Stimulated activated CD8-positive, alpha-beta memory T cell treated with anti-CD3 and anti-CD28 coated beads, Interleukin-4, amount 100 ng/mL, for 1 hour (primary cell): ENCODE measurements at places on chromosomes 5 and 9.

- DNase-seq = no peak
These were observed 36.4 kb downstream of the JADE2 start for GRCh38 chr5:134561871-134562296.

- no peak for DNase-seq
These were observed 23.4 kb downstream of the PAEP start for GRCh38 chr9:135584934-135585333.

DNA sequence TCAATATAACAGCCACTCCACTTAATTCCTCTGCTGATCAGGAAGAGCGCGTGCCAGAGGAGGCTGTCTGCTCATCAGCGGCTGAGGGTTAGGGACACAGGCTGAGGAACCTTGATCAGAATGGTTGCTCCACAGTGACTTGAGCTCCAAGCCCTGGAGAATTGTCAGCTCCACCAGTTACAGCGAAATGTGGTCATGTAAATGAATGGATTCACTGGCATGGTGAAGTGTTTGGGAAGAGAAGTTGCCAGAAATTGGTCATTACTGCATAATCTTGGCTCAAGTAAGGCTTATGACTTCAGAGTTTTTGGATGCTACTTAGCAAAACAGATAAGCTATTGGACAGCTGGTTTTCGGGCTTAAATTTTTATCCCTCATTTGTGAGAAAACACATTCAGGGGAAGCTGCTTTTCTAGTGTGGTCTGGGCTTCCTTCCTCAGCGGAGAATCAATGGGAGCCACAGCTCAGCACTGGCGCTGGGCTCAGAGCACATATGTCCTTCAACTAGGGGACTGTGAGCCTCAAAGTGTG is 65.0 kb downstream of the PRRT1B start:
- no peak for DNase-seq

GRCh38 chr9:33315371-33315770 is 25.1 kb downstream of the NFX1 start:
- DNase-seq = no peak

- DNase-seq = no peak
These were observed 421.9 kb downstream of the HCN1 start for GRCh38 chr5:45274241-45274640.

DNA sequence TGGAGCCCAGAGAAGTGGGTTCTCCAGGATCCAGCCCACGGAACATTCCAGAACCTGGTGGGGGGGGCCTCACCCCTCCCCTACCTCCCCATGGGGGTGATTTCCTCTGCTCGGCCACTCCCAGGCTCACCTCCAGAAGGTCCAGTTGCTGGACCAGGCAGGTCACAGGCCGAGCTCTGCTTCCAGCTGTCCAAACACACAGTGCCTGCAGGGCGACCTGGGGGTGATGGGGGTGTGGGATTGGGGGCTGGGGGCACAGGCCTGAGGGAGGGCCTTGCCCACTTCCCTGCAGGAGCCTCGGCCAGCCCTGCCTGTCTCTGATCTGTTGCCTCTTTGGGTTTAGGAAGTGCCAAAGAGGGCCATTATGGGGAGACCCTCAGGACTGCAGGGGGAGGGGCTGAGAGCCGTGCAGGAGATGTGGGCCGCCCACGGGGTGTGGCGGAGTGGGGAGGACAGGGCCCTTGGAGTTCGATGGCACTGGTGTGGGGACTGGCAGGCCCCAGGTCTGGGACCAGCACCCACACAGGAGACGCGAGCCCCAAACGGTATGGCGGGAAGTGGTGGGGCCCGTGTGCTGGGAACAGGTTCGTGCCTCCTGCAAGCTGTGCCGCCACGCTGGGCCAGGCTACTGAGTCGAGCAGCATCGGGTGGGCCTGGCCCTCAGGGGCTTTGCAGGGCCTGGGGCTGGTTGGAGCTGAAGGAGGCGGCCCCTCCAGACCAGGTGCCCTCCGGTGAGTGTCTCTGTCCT is 45.6 kb upstream of the EGFL7 start:
- no peak for DNase-seq

DNA sequence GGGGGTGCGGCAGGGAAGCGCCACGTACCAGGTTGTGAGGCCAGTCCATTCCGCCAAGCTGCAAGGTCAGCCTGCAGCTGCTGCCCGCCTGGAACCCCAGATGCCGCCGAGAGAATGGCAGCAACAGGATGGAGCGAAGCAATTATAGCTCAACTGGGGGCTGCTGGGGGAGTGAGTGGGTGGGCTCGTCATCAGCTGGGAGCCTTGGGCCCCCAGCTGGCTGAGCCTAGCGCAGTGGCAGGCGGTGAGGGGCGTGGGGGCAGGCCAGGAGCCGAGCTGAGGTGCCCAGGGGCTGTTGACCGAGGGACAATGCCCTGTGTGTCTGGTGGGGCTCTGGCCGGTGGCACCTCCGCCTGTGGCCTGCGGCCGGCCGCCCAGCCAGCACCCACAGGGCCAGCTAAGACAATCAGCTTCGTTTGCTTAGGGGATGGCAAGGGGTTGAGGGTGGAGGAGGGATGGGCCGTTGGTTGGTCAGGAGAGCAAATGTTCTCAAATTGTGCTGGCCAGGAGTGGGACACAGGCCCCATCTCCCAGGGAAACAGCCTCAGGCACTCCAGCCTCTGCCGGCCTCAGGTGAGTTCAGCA is at the start of gene IL17B:
Gene IL17B (minus strand): TSS at position 116 of the 585 bp plus-strand sequence. CDS start 67 bp downstream, at position 49.
- DNase-seq = no peak

DNA sequence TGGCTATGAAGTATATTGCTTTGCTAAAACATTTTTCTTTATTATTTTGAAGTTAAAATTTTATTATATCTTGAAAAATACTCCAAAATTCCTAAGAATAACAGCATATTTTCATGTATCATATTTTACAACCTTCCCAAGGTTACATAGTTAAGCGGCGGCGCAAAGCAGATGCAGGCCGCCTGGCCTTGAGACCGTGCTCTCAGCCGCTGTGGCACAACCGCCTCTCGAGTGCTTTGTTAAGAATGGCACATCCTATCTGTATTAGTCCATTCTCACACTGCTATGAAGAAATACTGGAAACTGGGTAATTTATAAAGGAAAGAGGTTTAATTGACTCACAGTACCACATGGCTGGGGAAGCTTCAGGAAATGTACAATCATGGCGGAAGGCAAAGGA is 228.8 kb downstream of the ARRDC3 start:
- no peak for DNase-seq

- no peak for DNase-seq
These were observed 252.6 kb downstream of the ACTL7B start for GRCh38 chr9:108603141-108603540.

GRCh38 chr9:89039664-89040063 is 48.4 kb downstream of the S1PR3 start:
- DNase-seq = no peak

DNA sequence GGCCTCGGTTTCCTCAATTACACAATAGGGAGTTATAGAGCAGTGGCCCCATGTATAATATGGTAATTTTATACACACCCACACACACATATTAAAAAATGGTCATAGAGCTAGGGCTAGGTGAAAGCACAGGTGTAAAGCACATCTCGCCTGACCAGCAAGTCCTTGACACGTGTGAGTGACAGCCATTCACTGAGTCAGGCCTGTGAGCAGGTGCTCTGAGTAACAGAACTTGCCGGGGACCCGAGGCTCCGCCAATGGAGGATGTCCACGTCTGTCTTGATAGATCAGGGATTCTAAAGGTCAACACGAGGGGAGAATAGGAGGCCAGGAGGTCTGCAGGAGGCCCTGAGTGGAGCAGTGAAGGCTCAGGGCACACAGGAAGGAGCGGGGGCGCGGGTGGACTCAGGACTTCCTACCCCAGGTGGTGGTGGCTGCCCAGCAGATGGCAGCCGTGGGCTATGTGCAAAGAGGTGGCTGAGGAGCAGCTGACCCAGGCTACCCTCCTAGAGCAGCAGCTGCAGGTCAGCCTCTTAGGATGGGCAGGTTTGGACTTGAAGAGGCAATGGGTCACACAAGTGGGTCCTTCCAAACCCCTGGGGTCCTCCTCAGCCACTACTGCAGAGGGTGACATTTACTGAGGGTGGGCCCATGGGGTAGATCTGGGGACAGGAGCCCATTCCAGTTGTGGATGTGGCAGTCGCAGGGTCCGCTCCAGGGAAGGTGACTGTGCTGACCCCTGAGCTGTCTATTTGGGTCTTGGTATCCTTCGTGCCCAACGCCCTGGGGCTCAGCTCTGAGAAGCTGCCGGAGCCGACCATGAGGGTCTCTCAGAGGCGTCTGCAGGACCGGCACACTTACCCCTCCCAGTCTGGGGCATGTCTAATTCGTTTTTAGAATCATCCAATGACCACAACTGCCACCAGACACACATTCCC is 45.9 kb downstream of the PRRT1B start:
- DNase-seq = peak; percentile 26

DNA sequence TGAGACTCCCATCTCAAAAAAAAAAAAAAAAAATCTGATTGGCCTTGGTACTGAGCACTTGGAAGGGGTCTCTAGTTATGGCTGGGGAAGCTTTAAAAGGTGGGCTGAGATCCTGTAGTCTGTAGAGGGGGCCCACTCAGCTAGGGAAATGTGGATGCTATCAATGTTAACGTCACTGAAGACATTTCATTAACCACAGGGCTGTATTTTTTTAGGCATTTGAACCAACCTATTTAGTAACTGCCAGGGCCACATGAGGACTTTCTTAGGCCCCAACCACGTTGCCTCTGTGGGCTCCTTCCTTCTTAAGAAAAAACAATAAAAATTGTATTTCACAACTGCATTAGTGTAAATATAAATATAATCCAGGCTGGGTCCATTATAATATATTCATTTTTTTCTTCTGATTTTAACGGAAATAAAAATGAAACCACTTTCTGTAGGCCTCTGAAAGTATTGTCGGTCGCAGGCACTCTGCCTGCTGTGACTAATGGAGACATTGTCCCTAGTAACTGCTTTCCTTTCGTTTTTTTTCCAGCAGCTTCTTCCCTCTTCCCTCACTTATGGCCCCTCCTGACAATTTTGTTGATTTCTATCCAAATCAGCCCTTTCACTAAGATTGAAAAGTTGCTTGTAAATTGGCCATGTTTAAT is 71.6 kb downstream of the GCNT1 start:
- DNase-seq = no peak

GRCh38 chr5:170732685-170733084 is 50.8 kb upstream of the GABRP start:
- DNase-seq = no peak

GRCh38 chr5:2763533-2763794 is 12.0 kb upstream of the IRX2 start:
- no peak for DNase-seq

DNA sequence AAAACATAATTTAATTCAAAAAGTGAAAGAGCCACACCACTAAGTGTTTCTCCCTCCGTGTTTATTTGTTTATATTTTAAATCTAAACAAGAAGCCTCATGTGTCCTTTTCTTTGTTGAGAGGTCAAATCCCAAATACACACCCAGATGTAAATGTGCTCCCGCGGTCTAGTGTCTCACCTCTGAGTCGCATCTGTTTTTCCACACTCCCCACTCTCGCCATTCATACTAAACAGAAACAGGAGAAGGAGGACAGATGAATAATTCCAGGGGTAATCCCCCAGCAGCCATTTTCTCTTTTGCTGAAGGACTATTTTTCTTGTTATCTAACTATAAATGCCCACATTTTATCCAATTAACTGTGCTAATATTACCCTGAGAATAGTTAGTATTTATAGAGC is 361.6 kb upstream of the RIOK2 start:
- no peak for DNase-seq

GRCh38 chr5:169945831-169946261 is 34.4 kb downstream of the INSYN2B start:
- DNase-seq = no peak

GRCh38 chr5:170480260-170480659 is 23.6 kb upstream of the KCNIP1 start:
- DNase-seq = no peak

- no peak for DNase-seq
These were observed 65.0 kb downstream of the ROR2 start for GRCh38 chr9:91884696-91885687.

DNA sequence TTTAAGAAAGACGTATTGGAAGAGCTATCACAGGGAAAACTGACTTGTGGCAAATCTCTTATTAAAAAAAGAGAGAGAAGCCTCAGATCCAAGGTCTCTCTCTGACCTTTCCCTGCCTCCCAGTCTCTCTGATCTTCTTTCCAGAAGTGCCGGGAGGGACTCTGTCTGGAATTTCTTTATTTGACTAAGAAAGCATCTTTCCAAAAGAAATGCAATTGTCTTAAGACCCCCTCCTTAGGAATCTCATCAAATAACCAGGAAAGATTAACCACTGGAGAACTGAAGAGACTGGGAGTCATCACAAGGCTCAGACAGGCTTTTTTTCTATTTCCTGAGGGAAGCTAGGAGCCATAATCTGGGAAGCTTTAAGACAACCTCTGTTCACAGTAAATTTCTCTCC is 4.6 kb downstream of the C1QTNF3 start:
- DNase-seq = no peak

GRCh38 chr5:31153521-31153920 is 40.0 kb upstream of the CDH6 start:
- no peak for DNase-seq

DNA sequence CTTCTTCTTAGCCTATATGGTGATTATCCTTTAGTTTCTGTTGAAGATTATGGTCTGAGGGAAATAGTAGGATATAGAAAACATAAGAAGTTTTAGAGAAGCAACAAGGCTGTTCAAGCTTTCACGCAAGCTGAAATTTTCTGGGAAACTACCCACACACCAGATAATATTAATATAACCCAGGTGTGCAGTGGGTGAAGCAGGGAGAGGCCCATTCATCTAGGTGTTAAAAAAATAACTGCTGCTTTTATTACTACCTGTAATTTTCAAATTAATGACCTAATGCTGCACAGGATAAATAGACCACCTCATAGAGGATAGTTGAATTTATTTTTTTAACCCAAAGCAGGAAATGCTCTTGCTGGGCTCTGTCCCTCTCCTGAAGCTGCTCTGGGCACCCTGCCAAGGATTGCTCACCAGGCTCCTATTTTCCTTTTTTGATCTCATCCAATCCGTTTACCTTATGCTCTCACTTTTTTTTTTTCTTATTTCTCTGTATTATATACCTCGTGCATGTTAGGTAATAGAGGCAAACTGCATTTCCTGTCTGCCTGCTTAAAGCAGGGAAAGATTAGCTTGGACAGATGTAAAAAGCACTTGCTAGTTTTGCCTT is 124.3 kb upstream of the SLC12A2 start:
- DNase-seq = no peak

DNA sequence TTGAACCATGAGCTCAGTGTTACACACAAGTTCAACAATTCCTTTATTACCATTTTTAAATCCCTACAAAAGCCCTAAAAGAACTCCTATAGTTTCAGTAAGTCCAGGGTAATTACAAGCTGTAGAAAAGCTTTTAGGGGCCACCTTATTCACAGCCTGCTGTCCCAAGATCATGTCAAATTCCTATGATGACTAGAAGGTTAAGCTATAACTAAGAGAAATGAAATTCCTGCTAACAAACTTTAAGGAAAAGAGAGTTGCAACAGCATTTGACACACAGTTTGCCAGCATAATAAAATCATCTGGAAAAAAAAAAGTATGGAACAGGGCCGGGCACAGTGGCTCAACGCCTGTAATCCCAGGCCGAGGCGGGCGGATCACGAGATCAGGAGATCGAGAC is 31.5 kb downstream of the TMEM245 start:
- no peak for DNase-seq

- peak; percentile 9 for DNase-seq
These were observed 96.0 kb downstream of the HINT1 start for GRCh38 chr5:131068893-131069643.
